ENCODE measurements at places on chromosomes 5 and 9. TPM values are rescaled to one million over a fixed set of nuclear protein-coding genes. Genes with fewer than 3 reads are reported as not detected.

GRCh38 chr5:154892369-154892771 lies 33.9 kb downstream of the CNOT8 start:
- no peak for DNase-seq

DNA sequence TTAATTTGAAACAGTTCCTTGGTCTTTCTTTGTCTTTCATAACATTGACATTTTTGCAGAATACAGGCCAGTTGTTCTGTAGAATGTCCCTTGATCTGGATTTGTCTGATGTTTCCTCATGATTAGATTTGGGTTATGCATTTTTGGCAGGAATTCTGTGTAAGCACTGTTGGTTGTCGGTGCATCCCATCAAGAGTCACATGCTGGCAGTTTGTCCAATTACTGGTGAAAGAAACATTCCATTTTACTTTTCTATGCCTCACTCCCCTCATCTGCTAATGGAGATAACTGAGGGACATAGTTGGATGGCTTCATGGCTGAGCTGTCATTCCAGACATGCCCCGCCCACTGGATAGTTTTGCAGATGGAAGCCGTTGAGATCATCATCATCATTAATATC lies 7.6 kb upstream of the ZNF618 start:
- DNase-seq, result no peak

DNA sequence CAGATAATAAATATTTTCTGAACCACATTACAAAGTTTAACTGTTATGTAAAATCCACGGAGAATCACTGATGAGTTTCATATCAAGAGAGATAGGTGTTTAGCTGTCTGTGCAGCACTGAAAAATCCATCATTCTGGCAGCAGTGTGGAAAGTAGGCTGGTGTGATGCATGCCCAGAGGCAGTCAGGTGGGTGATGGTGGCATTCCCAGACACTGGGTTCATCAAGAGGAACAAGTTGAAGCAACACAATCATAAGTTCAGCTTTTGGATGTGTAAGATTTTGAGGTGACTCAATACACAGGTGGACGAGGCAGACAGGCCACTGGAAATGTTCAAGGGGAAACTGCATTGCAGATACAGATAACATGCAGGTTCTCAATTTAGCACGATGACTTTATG lies 11.9 kb downstream of the DNAH5 start:
- DNase-seq, result peak; percentile 18

DNA sequence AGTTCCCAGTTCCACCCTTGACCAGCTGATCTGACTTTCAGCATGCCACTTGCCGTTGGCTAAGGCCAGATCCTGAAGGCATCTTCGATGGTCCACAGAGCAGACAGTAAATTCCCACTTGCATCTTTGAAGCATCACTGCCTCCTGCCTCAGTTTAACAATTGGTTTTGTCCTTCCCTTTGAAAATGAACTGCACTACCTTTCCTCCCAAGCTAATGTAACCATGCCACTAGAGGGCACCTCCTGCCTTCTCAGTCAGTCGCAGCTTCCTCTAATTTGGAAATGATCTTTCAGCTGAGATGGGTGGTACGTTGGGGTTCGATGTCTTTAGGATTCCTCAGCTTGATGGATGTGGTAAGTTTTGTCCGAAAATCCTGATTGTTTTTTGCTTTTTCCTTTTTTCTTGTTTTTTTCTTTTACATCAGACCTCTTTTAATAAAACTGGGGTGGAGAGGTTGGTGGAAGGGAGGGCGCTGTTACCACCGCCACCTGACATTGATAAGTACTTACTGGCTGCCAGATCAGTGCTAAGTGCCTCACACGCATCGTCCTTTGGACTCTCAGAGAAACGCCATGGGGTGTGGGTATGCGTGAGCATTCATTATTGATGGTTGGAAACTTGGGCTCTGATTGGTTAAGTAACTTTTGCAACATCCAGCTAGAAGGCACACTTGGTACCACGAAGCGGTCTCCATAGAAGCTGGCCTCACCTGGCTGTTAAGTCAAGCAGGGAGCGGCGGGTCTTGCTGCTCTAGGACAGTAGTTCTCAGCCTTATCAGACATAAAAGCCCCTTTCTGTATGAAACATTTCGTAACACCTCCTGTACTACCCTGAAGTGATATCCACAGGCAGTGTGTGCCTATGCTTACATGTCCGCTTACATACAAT lies 16.9 kb downstream of the PTTG1 start:
- peak; percentile 68 for DNase-seq

DNA sequence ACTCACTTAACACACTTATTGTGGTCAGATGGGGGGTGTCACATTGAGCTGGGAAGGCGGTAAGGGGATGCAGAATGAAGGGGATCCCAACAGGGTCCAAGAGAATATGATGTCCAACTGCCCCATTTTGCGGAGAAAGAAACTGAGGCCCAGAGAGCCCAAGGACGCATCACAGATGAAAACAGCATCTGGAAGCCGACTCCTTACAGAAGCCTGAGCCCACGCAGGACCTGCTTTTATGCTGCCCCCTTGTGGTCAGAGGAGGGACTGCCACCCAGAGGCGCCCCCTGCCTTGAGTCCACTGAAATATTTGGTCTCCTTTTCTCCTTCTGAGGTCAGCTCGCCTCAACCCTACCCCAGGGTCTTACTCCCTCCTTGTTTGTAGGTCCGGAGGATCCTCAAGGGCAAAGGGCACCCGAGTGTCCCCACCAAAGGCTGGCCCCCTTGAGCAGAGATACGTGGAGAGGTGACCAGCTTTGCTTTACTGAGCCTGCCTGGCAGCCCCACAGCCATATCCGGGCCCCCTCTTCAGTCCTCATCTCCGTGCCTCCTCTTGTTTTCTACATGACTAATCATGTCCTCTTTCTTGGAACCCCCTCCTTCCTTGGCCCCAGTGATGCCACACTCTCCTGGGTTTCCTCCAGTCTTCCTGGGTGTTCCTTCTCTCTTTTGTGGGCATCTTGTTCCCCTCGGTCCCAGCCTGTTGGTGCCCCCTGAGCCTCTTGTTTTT lies 30.0 kb upstream of the TTLL11 start:
- DNase-seq, result peak; percentile 69

GRCh38 chr9:136545965-136546696 lies at the start of gene NOTCH1:
Gene NOTCH1 (minus strand): TSS chr9:136546048. CDS start chr9:136545786, 262 bp downstream.
- DNase-seq, result peak; percentile 90

DNA sequence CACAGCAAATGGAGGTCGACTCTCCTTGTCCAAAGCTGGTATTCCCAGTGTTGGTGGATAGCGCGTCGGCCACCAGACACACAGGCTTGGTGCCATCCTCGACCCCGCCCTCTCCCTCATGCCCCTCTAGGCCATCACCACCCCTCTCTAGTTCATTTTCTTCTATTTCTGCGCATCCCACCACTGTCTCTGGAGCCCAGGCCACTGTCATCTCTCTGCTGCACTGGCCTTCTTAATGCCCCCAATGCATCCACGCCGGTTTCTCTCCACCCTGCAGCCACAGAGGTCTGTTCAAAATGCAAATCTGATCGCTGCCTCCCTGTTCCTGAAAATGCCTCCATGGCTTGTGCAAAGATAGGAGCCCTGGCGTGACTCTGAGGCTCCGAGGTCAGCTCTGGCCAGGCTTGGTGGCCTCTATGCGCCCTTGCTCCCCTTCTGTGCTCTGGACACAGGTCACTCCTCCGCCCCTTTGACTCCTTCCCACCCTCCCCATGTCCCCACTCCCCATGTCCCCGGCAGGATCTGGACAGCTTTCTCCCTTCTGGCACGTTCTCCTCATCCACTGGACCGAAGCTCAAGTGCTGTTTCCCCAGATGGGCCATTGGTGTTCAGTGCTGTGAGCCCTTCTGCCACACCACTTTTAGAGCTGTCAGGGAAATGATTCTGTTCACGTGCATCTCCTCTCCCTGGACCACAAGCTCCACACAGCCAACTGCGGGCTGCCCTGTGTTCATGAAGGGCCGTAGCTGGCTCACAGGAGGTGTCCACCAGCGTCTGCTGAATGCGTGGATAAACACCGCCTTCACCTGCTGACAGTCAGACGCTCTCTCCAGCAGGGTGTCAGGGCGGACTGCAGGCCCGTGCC lies 59.5 kb upstream of the RNF130 start:
- DNase-seq, result no peak

DNA sequence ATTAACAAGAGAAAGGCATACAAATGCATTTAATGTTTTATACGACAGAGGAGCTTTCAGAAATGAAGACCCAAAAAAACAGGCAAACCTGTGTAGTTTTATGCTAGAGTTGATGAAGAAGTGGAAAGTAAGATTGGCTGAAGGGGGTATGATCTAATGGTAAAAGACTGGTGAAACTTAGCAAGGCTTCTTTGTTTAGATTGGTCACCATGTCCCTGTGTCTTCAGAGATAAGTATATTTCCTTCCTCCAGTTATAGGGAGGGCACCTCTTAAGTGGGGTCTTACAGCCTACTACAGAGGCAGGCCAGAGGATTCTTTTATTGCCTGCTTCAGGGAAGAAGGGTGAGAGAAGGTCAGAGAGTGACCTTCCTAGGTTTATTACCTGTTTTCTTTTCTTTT lies 56.4 kb downstream of the PRKACG start:
- DNase-seq, result no peak

GRCh38 chr9:68437785-68438184 lies 81.4 kb downstream of the PGM5 start:
- no peak for DNase-seq

GRCh38 chr5:154445422-154446194 lies at the start of gene SAP30L:
Gene SAP30L (plus strand): TSS chr5:154445997. CDS start chr5:154446605, 608 bp downstream.
- peak; percentile 93 for DNase-seq

- no peak for DNase-seq
These were observed 619.1 kb downstream of the CCDC171 start for GRCh38 chr9:16171911-16172310.

DNA sequence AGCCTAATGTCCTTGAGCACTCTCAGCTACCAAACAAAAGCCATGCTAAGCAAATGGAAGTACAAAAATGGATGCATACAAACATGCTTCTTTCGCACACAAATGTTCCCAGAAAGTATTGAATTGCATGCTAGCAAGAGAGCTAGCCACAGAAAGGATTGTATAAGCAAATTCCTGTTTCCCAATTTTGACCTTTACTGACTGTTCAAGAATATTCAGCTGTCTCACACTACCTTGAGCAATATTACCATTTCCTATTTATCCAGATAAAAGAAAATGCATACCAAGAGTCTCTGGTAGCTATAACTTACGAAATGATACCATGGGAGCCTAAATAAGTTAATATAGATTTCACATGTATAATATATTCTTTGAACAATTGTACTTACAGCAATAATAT lies 264.6 kb downstream of the TMEM167A start:
- DNase-seq, result no peak

GRCh38 chr5:169424670-169425378 lies 123.9 kb upstream of the SLIT3 start:
- no peak for DNase-seq

DNA sequence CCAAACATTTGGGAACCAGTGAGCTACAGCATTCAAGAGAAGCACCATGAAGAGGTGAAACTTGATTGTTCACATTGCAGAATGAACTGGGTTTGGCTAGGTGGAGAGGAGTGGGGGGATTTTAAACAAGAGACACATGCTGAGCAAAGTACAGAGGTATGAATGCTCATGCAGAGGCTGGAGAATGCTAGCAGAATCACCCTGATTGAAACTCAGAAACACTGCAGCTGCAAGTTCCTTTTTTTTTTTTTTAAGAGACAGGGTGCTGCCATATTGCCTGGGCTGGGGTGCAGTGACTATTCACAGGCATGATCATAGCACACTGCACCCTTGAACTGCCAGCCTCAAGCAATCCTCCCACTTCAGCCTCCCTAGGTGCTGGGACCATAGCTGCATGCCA lies 35.1 kb downstream of the DENND1A start:
- no peak for DNase-seq

GRCh38 chr9:127880143-127880542 lies 2.7 kb upstream of the AK1 start:
- no peak for DNase-seq

- peak; percentile 54 for DNase-seq
These were observed 152.2 kb downstream of the ARHGAP26 start for GRCh38 chr5:142922223-142922952.

- no peak for DNase-seq
These were observed 3.5 kb downstream of the PIP5K1B start for GRCh38 chr9:68708513-68708912.

DNA sequence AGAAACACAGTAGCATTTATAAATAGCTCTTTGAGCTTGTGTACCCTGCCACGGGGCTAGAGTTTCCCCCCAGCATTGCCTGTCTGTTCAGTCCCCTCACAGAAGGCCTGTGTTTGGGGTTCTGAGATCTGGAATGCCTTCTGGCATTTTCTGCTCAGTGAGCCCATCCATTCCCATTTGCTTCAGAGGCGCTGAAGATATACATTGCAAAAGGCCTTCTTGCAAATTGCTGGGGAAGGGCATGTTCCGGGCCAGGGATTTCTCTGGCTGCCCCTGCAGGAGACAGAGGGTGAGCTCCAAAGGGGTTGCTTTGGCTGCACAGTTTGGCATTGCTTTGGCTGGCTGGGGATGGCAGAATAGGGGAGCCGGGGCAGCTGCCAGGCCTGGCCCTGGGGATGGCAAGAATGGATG lies 308.4 kb downstream of the MSX2 start:
- no peak for DNase-seq

- no peak for DNase-seq
These were observed 4.6 kb downstream of the ARAP3 start for GRCh38 chr5:141677415-141677814.

DNA sequence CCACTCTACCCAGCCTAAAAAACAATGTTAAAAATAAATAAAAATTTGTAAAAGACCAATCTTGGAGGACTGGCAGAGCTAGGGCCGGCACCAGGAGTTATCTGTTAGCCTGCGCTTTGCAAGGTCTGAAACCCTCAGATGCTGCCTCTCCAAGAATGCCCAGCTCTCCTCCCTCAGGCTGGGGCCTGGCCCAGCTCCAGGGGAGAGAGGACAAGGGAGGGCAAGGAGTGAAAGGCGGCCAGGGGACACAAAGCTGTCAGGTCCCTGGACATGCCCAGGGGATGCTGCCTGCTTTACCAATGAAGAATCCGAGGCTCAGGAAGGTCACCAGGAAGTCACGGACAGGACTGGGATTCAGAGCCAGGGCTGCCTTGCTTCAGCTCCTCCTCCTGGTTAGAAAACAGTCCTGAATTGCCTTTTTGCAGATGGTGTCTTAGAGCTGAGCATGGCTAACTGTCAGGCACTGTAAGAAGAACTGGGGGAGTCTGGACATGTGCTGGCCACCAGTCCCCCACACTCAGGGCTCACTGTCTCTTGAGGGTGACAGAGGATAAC lies 5.5 kb upstream of the N4BP3 start:
- DNase-seq, result no peak

NMRK1 gene
- 21.5 TPM for total RNA-seq

INVS gene
- total RNA-seq, result 46.2 TPM

LHX6 gene
- 2.5 TPM for total RNA-seq

HOMER1 gene
- total RNA-seq, result 11.0 TPM

LCN15 gene
- total RNA-seq, result not detected

GKAP1 gene
- 5.7 TPM for total RNA-seq

RLN2 gene
- not detected for total RNA-seq

HBEGF gene
- 9.2 TPM for total RNA-seq

SLC6A19 gene
- total RNA-seq, result not detected

HRH2 gene
- 0.88 TPM for total RNA-seq
